ENCODE measurements at places on chromosomes 5 and 9. TPM values are rescaled to one million over a fixed set of nuclear protein-coding genes. Genes with fewer than 3 reads are reported as not detected.

The INSL6 gene
- total RNA-seq: not detected

The PCDHGC5 gene
- total RNA-seq: 6.6 TPM

The NDUFS6 gene
- 14.2 TPM for total RNA-seq

The KCNV2 gene
- total RNA-seq: not detected

The CEL gene
- total RNA-seq: not detected

The FCHO2 gene
- 7.9 TPM for total RNA-seq

The SEMA4D gene
- not detected for total RNA-seq

The PCDHB4 gene
- not detected for total RNA-seq

The CATSPER3 gene
- total RNA-seq: not detected

The GABRA1 gene
- not detected for total RNA-seq

The ZNF366 gene
- not detected for total RNA-seq

The PRDM9 gene
- total RNA-seq: not detected

The SPATA31A3 gene
- total RNA-seq: not detected

The FBP2 gene
- not detected for total RNA-seq

The C5orf63 gene
- 3.6 TPM for total RNA-seq

The PCDHGA4 gene
- total RNA-seq: 5.0 TPM

The MEF2C gene
- total RNA-seq: 11.3 TPM

The C9orf153 gene
- under 0.01 TPM for total RNA-seq

The WNK2 gene
- total RNA-seq: not detected

The SLC25A2 gene
- total RNA-seq: 0.44 TPM

The TRIM36 gene
- 1.8 TPM for total RNA-seq

The SPINK13 gene
- total RNA-seq: not detected

The CNTNAP3 gene
- total RNA-seq: 1.4 TPM

The SWI5 gene
- total RNA-seq: 17.6 TPM

The ZNF169 gene
- total RNA-seq: 3.7 TPM

The AK8 gene
- total RNA-seq: 0.14 TPM

The INSYN2B gene
- total RNA-seq: 4.6 TPM

The ABO gene
- not detected for total RNA-seq

The STPG3 gene
- not detected for total RNA-seq

The ATG10 gene
- 5.7 TPM for total RNA-seq

The CCNJL gene
- 4.9 TPM for total RNA-seq

The HRH2 gene
- 0.14 TPM for total RNA-seq

The CDC20B gene
- total RNA-seq: not detected

The FAM170A gene
- total RNA-seq: not detected

The PDE8B gene
- total RNA-seq: under 0.01 TPM

The IFNA2 gene
- not detected for total RNA-seq

The C5orf34 gene
- total RNA-seq: 12.0 TPM

The N4BP3 gene
- 0.43 TPM for total RNA-seq

Data from placental pericyte (primary cell).